ENCODE measurements at places on chromosomes 3 and 15. TPM values are rescaled to one million over a fixed set of nuclear protein-coding genes. Genes with fewer than 3 reads are reported as not detected.

GRCh38 chr3:13530241-13531009 is 18.5 kb upstream of the FBLN2 start:
- no peak overlapping the region for H3K4me3 ChIP-seq
- DNase-seq: no peak
- no peaks in the 10 kb centered on the region for H3K27me3 ChIP-seq
- H3K27ac ChIP-seq: no peak overlapping the region
- no peaks in the 10 kb centered on the region for H3K36me3 ChIP-seq
- H3K4me1 ChIP-seq: peaks cover 11% of the 10 kb centered on the region

DNA sequence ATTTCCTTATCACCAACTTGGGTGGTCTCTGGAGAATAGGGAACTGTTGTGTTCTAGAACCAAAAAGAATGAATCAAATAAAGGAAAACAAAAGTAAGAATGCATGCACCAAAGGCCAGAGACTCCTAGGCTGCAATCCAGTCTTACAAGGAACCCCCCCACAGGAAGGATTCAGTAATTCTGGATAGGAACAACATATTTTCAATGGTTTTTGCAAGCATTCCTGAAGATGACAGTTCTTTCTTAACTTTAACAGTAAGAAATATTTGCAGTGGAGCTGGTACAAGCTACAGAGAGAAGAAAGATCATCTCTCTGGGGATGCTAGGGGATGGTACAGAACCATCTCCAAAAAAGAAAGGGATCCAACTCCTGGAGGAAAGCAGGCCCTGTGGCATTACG is 116.2 kb upstream of the CHRM5 start:
- DNase-seq: no peak
- no peaks in the 10 kb centered on the region for H3K27me3 ChIP-seq
- H3K4me1 ChIP-seq: peaks cover 5% of the 10 kb centered on the region
- no peak overlapping the region for H3K4me3 ChIP-seq
- H3K27ac ChIP-seq: no peak overlapping the region
- H3K36me3 ChIP-seq: no peaks in the 10 kb centered on the region

- H3K27ac ChIP-seq: no peak overlapping the region
- no peaks in the 10 kb centered on the region for H3K4me1 ChIP-seq
- H3K36me3 ChIP-seq: no peaks in the 10 kb centered on the region
- no peak for DNase-seq
Measured at GRCh38 chr3:107963581-107963980, 127.2 kb downstream of the CD47 start.

GRCh38 chr3:190581041-190581541 is 67.2 kb downstream of the IL1RAP start:
- no peak overlapping the region for H3K4me3 ChIP-seq
- no peak overlapping the region for H3K27ac ChIP-seq
- H3K4me1 ChIP-seq: 0 out of 2 replicates have a peak, but pooled peaks cover 1% of the 10 kb centered on the region
- no peaks in the 10 kb centered on the region for H3K27me3 ChIP-seq

DNA sequence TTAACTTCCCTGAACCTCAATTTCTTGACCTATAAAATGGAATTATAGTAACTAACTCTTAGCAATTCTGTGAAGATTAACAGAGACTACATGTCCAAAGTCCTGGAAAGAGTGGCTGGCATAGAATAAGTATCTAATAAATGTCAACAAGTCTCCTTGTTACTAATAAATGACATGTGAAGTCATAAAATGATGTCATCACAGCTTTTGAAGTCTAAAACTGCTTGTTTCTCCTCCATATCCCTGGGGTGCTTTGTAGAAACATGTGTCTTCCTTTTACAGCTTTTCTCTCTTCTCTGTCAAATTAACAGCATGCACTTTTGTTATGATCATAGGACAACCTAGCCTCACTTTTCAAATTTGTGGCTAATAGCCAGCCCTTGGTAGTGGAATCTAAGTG is 510.2 kb downstream of the NTRK3 start:
- H3K4me3 ChIP-seq: no peak overlapping the region
- DNase-seq: no peak
- H3K36me3 ChIP-seq: no peaks in the 10 kb centered on the region
- no peaks in the 10 kb centered on the region for H3K4me1 ChIP-seq

DNA sequence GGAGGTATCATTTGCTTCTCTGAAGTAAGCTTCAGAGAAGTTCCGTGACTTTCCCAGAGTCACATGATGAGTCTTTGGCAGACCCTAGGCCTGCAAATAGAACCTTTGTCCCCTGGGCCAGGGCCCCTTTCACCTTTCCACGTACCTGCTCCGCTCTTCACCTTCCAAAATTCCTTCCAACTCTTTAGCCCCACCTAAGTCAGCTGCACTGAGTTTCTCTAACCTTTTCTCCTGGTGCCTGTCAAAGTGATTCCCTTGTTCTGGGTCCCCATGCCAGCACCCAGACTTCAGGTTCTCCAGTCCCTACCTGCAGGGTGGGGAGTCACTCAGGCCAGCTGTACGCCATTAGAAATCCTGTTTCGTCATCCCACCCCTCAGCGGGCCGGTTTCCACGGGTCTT is 12.8 kb downstream of the LYZL4 start:
- no peaks in the 10 kb centered on the region for H3K27me3 ChIP-seq
- H3K36me3 ChIP-seq: no peaks in the 10 kb centered on the region
- H3K4me3 ChIP-seq: no peak overlapping the region
- no peak for DNase-seq
- no peak overlapping the region for H3K27ac ChIP-seq

DNA sequence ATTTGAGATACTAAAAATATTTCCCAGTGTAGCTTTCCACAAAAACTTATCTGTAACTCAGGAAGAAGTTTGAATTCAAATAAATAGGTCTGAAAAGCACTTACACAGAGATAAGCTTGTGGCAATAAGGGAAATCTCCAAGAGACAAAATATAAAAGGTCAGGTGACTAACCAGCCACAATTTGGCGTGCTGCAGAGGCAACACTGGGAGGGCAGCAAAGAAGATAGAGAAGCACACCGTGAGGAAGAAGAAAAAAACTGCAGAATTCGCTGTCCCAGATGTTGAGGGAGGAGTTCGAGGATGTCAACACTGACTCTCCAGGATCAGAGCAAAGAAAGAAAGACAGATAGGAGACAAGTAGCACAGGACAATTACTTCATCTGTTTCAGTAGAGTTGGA is 204.4 kb downstream of the FMN1 start:
- no peak for DNase-seq
- H3K4me3 ChIP-seq: no peak overlapping the region
- no peaks in the 10 kb centered on the region for H3K36me3 ChIP-seq
- no peak overlapping the region for H3K27ac ChIP-seq
- no peaks in the 10 kb centered on the region for H3K4me1 ChIP-seq

GRCh38 chr3:177150970-177151627 is 46.2 kb downstream of the TBL1XR1 start:
- no peak overlapping the region for H3K27ac ChIP-seq
- no peaks in the 10 kb centered on the region for H3K36me3 ChIP-seq
- H3K27me3 ChIP-seq: no peaks in the 10 kb centered on the region

DNA sequence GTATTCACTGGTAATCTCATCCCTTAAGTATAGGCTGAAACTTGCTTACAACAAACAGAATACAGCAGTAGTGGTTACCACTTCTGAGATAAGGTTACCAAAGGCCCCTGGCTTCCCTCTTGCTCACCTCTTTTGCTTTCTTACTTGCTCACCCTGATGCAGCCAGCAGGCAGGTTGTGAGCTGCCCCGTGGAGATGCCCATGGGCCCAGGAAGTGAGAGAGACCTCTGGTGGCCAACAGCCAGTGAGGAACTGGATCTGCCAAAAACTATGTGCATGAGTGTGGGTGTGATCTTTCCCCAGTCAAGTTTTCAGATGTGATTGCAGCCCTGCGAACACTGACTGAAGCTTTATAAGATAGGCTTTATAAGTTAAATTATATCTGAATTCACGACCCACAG is 48.7 kb downstream of the NMNAT3 start:
- no peak overlapping the region for H3K27ac ChIP-seq
- no peaks in the 10 kb centered on the region for H3K4me1 ChIP-seq
- no peak overlapping the region for H3K4me3 ChIP-seq
- no peaks in the 10 kb centered on the region for H3K27me3 ChIP-seq

GRCh38 chr15:59632714-59633113 is 21.1 kb downstream of the GCNT3 start:
- DNase-seq: peak; percentile 88
- H3K36me3 ChIP-seq: no peaks in the 10 kb centered on the region

- no peaks in the 10 kb centered on the region for H3K4me1 ChIP-seq
- DNase-seq: peak; percentile 78
- H3K27ac ChIP-seq: no peak overlapping the region
- no peaks in the 10 kb centered on the region for H3K27me3 ChIP-seq
- no peak overlapping the region for H3K4me3 ChIP-seq
Measured at GRCh38 chr3:10783360-10784351, 32.4 kb upstream of the SLC6A11 start.

DNA sequence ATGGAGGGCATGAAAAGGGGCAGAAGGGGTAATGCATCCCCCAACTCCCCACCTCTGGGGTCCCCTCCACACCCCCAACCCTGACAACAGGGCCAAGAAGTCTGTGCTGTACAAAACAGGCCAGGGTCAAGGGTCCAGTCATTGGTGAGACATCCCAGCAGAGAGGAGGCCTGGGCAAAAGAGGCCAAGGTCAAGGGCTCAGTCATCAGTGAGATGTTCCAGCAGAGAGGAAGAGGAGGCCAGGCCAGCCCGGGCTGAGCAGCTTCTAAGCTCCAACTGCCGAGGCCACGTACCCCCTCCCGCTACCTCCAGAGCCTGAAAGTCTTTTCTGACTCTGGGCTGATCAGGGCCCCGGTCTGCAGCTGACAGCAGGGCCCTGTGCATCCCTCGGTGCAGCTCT is 52.4 kb downstream of the LHFPL4 start:
- H3K4me3 ChIP-seq: no peak overlapping the region
- no peak overlapping the region for H3K27ac ChIP-seq
- H3K36me3 ChIP-seq: no peaks in the 10 kb centered on the region
- peaks cover 25% of the 10 kb centered on the region for H3K27me3 ChIP-seq
- H3K4me1 ChIP-seq: no peaks in the 10 kb centered on the region

DNA sequence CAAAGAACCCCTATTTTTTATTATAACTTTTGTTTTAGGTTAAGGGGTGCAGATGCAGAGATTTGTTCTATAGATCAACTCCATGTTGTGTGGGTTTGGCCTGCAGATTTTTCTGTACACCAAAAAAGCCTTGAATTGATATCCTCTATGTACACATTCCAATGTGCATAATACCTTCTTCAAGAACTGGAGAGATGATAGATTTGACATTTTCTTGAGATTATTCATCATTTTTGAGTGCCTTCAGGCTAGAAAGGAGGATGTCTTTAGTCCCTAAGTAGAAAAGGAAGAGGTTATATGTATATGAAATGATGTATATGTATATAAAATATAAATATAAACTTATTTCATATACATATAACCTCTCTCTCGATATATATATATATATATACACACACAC is 1190.0 kb upstream of the ALCAM start:
- no peak overlapping the region for H3K4me3 ChIP-seq
- DNase-seq: no peak
- no peak overlapping the region for H3K27ac ChIP-seq

DNA sequence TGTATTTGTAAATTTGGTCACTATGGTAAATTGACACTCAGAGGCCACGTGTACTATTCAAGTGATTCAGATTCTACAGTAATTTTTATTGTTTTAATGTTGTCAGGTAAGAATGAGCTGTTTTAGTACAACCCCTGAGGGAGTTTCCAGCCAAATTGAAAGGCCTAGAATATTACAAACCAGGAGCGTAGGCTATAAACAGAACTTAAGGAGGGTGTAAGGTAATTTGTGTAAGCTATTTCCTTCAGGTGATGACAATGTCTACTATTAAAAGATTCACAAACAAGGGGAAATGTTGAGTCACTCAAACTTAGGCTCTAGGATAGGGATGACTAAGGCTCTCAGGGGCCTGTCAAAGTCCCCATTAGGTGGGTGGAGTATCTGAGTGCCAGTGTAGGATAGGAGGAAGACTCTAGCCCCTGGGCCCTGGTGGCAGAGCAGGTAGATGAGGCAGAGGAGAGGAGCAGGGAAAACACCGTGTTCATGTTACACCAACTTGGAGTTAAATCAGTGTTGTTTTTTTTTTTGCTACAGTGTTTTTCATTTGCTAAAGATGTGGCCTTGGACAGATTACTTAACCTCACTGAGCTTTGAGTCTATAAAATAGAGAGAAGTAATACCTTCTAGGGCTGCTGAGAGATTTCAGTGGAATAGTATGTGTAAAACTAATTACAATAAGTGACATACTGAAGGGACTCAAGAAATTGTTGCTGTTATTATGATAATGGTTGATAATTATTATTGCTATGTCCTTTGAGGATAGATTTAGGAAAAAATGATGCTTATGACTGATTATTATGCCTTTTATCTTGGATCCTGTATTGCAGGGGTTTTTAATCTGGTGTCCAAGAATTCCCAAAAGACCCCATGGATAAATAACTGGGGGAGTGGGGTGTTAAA is 10.3 kb downstream of the TM4SF1 start:
- no peak overlapping the region for H3K4me3 ChIP-seq
- H3K27ac ChIP-seq: peak overlapping the region; percentile 26
- no peaks in the 10 kb centered on the region for H3K27me3 ChIP-seq
- H3K36me3 ChIP-seq: no peaks in the 10 kb centered on the region

- H3K36me3 ChIP-seq: no peaks in the 10 kb centered on the region
- no peaks in the 10 kb centered on the region for H3K27me3 ChIP-seq
- H3K4me1 ChIP-seq: no peaks in the 10 kb centered on the region
- H3K4me3 ChIP-seq: no peak overlapping the region
- H3K27ac ChIP-seq: no peak overlapping the region
Measured at GRCh38 chr3:112761062-112761638, 85.5 kb downstream of the CD200R1L start.

- H3K4me1 ChIP-seq: no peaks in the 10 kb centered on the region
- no peak for DNase-seq
- no peaks in the 10 kb centered on the region for H3K27me3 ChIP-seq
- no peak overlapping the region for H3K27ac ChIP-seq
- H3K36me3 ChIP-seq: no peaks in the 10 kb centered on the region
Measured at GRCh38 chr15:50140983-50141382, 21.9 kb upstream of the ATP8B4 start.

- H3K4me1 ChIP-seq: no peaks in the 10 kb centered on the region
- no peak overlapping the region for H3K27ac ChIP-seq
- H3K4me3 ChIP-seq: no peak overlapping the region
- peak; percentile 35 for DNase-seq
- no peaks in the 10 kb centered on the region for H3K27me3 ChIP-seq
- H3K36me3 ChIP-seq: no peaks in the 10 kb centered on the region
Measured at GRCh38 chr3:52827866-52828376, 2.6 kb downstream of the ITIH4 start.

- H3K36me3 ChIP-seq: no peaks in the 10 kb centered on the region
- no peak overlapping the region for H3K27ac ChIP-seq
- H3K4me1 ChIP-seq: peaks cover 14% of the 10 kb centered on the region
- no peaks in the 10 kb centered on the region for H3K27me3 ChIP-seq
- H3K4me3 ChIP-seq: no peak overlapping the region
- DNase-seq: no peak
Measured at GRCh38 chr3:37240170-37240945, 66.0 kb upstream of the LRRFIP2 start.

Gene CKMT1A
- 27.3 TPM for total RNA-seq

Gene ARHGAP31
- 4.2 TPM for total RNA-seq

Gene NRG4
- total RNA-seq: not detected

Gene TMEM87A
- 38.8 TPM for total RNA-seq

Gene FMN1
- total RNA-seq: 2.1 TPM

Gene CORO2B
- 2.8 TPM for total RNA-seq

Gene POC1A
- 26.7 TPM for total RNA-seq

Gene ECE2
- total RNA-seq: 0.24 TPM

Gene ZSCAN29
- total RNA-seq: 40.5 TPM

Gene PRKCD
- 11.8 TPM for total RNA-seq

Gene DNAH1
- 0.35 TPM for total RNA-seq
